ENCODE measurements at places on chromosomes 3 and 15.

DNA sequence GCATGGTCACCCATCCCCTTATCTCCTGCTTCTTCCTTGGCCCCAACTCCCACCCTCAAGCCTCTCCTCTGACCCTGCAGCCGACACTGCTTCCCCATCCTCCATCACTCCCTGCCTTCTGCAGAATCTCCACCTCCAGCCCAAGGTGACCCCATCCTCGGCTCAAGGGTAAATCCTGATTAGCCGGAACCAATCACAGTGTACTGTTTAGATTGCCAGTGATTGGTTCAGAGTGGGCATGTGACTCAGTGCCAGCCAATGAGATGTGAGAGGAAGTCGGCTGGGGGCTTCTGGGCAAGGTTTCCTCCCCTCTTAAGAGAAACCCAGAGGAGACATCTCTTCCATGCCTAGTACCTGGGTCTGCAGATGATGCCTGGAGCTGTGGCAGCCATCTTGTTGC lies 10.3 kb downstream of the CACNA2D2 start:
- DNase-seq: no peak

- peak; percentile 48 for DNase-seq
Observed at GRCh38 chr15:100373120-100373896, 31.5 kb upstream of the ADAMTS17 start.

- DNase-seq: no peak
Observed at GRCh38 chr15:70932397-70932796, 39.8 kb downstream of the LRRC49 start.

GRCh38 chr3:174132421-174133042 lies 726.6 kb upstream of the NAALADL2 start:
- no peak for DNase-seq

GRCh38 chr3:53495520-53496391 lies 1.3 kb downstream of the CACNA1D start:
- DNase-seq: peak; percentile 64

DNA sequence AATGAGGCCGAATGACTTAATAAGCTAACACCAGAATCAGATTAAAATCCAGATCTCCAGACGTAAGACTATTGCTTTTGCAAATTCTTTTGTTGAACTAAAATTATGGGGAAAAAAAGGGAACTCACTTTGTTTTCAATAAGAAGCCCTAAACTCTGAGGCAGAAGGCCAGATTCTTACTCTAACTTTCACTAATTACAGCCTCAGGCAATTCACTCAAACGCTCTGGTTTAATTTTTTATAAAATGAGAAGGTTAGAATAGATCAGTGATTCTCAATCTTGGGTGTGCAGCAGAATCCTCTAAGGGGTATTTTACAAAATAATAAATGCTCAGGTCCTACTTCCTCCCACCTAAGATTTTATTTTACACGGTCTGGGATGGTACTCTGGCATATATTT lies 38.1 kb downstream of the C3orf70 start:
- no peak for DNase-seq
